ENCODE measurements at places on chromosomes 6 and 20.

GRCh38 chr6:144729502-144729901 lies 444.4 kb downstream of the UTRN start:
- no peak for DNase-seq

GRCh38 chr20:61663521-61664425 lies 401.9 kb downstream of the TAF4 start:
- DNase-seq, result no peak

GRCh38 chr6:22829070-22829469 lies 259.7 kb downstream of the HDGFL1 start:
- no peak for DNase-seq

DNA sequence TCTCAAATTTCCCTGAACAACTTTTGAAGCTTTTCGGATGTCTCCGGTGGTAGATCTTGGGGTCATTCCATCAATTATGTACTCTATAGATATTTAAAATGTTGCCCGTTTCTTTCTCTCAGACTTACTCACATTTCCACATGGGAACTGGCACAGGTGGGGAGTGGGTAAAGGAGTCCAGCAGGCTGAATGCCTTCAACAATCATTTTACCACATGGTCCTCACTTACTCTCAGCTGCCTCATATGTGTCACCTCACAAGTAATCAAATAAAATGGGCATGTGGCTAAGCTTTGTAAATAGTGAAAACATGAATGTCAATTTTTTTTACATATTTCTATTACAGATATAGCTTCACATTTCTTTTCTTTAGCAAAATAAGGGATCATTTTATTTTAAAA lies 677 bp downstream of the HLA-DQA1 start:
- no peak for DNase-seq

DNA sequence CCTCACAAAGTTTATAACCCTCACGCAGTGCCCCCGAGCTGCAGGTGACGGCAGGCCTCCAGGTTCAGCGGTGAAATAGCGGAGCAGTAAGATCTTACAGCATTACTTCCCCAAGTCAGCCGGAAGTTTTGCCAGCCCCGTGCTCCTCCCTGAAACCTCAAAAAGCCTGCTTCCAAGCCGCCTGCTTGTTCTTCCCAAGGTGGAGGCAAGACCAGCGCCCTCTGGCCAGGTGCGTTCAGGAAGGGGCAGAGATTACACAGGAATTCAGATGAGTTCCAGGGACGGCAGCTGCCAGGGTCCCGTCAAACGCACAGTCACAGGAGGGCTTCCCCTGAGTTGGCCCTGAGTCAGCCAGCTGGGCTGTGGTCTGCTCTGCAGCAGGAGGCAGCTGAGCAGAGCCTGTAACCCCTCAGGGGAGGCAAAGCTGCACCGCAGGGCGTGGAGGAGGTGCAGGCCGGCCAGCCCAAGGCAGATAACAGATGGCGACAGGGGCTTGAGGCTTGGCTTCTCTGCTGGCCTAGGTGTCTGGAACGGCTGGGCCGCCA lies 124.1 kb upstream of the RPS6KA2 start:
- DNase-seq, result no peak

DNA sequence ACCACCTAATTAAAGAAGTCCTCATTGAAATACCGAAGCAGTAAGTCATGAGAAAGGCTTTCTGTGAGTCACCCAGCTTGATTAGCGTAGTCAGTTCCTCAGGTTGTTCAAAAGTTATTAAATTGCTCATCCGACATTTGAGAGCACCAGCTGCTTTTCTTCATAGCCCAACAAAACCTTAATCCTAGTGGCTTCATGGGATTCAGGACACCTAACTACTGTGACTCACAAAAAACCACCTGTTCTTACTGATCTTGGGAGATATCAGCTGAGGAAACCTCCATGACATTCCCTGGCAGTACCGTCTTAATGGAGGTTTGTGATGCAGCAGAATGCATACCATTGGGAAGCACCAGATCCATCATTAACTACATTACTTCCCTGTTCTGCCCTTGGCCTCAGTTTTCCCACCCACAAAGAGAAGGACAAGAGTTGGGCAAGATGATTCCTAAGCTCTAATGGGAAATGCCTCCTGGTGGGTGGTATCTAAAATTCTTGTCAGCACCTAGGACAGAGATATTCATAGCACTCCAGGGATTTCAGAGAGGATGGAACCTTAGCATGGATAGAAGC lies 103.8 kb downstream of the KHDC1L start:
- no peak for DNase-seq

GRCh38 chr6:156889469-156889868 lies 112.3 kb downstream of the ARID1B start:
- no peak for DNase-seq

DNA sequence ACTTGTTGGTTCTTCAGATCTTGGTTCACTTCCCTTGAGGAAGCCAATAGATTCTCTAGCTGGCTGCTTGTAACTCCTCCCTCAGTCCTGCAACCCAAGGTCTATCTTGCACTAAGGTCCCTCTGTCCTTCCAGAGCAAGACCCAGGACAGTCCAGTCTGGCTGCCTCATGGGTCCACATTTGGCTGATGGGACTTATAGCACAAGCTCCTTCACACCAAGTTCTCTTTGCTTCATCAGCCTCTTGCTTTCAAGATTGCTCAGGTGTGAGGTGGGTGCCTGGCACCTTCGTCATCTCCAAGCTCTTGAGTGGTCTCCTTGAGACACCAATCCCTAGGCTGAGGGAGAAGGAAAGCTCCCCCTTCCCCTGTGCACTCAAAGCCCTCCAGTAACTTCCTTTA lies 28.3 kb downstream of the NSFL1C start:
- no peak for DNase-seq

- no peak for DNase-seq
These were observed 35.5 kb upstream of the ZFAND3 start for GRCh38 chr6:37783856-37784584.

DNA sequence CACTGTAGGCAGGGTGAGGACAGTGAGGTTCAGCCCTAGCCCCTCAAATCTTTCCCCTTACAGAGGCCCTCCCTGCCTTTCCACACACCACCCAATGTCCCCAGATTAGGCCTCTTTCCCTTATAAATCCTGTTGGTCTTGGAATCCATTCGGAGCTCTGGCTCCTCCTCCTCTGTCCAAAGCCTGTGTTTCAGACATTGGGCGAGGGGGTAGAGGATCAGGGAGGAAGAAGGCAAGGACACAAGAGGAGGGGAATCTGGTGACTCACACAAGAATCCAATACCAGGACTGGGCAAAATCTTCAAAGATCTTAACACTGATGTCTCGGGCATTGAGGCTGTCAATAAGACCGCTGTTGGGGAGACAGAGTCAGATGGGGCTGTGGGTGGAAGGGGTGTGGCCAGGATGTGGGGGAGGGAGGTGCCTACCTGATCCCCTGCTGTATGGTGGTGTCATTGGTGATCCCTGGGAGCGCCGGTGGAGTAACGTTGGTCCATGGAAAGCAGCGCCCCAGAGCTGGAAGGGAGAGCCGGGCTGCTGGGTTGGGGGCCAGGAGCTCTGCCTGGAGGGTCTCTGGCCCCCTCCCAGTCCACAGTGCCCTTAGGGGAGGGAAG lies 7.6 kb downstream of the SLC44A4 start:
- no peak for DNase-seq

DNA sequence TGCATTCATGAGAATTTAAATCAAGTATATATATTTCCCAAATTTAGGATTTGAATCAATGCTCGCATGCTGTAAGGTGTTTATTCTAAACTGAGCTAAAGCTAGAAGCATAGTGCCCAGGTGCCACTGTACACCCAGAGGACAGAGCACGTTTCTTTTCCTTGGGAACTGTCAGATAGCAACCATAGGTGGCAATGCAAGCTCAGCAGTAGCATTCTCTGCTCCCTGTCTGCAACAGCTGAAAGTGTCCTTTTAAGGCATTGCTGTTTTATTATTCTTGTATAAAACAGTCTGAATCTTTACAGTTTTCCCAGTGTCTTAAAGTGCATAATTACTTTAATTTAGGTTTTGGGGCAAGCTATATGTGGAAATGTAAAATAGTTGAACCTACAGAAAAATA lies 443.4 kb upstream of the MMS22L start:
- no peak for DNase-seq

DNA sequence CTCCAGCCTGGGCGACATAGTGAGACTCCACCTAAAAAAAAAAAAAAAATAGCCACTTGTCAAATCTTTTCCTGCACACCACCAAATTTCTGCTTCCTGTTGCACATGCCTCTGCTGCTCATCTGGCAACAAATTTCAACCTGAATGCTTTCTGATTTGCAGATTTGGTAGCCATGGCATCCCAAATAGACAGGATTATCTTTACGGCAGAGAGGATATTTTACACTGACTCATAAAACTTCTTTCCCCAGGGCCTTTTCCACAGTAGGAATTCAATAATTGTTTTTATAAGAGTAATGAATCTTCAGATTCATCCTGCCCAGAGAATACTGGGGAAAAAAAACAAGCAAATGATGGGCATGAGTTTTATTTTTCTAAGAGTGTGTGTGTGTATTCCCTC lies 264.6 kb downstream of the FRK start:
- DNase-seq, result no peak

GRCh38 chr6:148770408-148771211 lies 23.8 kb downstream of the UST start:
- DNase-seq, result no peak

DNA sequence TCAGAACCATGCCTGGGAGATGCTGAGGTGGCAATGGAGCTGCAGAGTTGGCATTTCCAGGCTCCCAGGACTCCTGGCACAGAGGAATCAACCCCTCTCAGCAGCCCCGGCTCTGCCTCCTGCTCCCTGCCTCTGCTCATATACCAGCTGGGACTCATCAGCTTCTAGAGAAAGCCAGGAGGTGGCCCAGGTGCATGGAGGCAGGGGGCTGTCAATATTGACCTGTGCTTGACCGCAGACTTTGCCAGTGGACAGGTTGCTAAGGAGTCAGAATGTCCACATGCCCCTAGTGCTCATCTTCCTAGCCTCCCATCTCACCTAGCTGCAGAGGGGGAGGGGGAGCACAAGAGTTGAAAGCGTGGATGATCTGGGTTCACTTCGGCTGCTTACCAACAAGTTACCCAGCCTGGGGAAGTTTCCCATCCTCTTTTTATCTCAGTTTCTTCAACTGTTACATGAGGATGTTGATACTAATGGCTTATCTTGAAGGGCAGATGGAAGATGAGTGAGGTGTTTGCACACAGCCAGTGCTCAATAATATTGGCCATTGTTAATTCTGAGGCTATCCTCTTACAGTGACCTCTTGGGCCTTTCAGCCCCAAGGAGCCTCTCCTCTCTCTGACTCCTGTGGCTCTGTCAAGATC lies 9.2 kb upstream of the SCRT2 start:
- no peak for DNase-seq

GRCh38 chr20:6269168-6269873 lies 146.5 kb upstream of the FERMT1 start:
- DNase-seq, result no peak

GRCh38 chr20:760751-761417 lies 7.4 kb downstream of the SLC52A3 start:
- no peak for DNase-seq

DNA sequence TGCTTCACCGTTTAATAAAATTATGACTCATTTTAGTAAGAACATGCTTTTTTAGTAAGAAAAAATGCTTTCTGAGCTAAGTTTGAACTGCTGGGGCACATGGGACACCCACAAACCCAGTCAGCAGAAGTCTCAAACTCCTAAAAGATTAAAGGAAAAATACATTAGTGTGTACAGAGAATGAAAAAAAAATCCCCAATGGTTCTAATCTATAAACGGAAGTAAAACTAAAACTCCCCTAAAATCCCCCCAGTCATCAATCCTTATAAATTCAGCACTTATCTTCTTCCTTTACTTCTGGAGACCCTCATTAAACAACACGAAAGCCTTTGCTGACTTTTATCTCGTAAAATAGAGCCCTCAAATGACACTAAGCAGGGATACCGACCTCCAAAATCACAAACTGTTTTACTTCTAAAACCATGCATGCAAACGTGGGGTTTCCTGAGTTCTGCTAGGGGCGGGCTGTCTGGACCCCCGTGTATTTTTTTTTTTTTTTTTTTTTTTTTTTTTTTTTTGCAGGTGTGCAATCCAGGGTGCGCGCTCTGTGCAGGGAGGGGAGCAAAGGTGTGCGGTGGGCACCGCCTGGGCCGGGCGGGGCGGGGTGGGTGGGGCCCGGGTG lies 1.1 kb upstream of the MYB start:
- DNase-seq, result no peak

- DNase-seq, result no peak
These were observed 92.1 kb downstream of the CEBPB start for GRCh38 chr20:50282592-50283241.

GRCh38 chr20:40933758-40934157 lies 94.9 kb upstream of the TOP1 start:
- no peak for DNase-seq

DNA sequence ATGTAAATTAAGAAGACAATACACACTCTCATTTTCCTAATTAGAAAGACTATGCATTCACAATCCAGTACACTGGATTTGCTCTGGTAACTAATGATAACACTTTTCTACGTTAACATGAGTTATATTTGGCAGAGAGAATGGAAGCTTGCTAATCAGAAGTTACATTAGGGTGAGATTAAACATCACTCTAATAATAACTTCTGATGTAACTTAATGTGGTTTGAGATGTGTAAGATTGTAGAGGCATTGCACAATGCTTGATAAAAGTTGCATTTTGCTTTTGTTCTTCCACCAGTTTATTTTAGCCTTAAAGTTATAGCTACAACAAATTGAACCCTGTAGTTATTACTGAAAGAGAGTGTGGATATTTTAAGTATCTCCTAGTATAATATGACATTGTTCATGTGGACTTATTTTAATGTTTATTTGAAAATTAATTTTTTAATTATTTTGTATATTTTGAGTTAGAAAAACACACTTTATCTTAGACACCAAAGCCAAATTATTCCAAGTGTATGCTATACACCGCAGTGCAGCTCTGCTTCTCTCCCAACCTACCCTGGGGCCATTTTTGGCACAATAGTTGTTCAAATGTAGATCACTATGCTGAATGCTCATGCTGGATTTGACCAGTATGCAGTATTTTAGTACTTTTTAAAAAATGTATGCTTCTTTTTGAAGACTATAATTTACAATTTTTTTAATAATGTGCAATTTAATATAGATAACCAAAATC lies 143.2 kb downstream of the SLC16A10 start:
- DNase-seq, result no peak

DNA sequence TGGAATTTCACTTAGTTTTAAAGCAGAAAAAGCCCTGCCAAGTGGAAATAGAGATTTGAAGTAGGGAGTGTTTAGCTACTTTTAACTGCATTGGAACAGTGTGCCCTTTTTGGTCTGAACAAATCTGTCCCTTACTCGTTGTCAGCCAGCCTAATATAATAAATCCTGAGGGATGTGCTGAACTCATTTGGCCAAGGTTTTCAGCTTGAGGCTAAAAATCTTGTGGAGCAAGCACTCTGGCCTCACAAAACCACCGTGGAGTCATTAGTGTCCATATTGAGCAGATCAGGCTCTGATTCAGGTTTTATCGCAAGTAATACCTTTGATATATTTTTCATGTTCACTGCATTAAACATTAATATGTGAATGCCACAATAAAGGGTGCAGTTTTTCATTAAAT lies 383.5 kb downstream of the FRK start:
- DNase-seq, result no peak

GRCh38 chr6:133894795-133895358 lies 6.0 kb downstream of the TCF21 start:
- no peak for DNase-seq
